ENCODE measurements at places on chromosomes 1 and 21.

- no peak for DNase-seq
These were observed 21.1 kb downstream of the SNAP47 start for GRCh38 chr1:227756172-227756959.

DNA sequence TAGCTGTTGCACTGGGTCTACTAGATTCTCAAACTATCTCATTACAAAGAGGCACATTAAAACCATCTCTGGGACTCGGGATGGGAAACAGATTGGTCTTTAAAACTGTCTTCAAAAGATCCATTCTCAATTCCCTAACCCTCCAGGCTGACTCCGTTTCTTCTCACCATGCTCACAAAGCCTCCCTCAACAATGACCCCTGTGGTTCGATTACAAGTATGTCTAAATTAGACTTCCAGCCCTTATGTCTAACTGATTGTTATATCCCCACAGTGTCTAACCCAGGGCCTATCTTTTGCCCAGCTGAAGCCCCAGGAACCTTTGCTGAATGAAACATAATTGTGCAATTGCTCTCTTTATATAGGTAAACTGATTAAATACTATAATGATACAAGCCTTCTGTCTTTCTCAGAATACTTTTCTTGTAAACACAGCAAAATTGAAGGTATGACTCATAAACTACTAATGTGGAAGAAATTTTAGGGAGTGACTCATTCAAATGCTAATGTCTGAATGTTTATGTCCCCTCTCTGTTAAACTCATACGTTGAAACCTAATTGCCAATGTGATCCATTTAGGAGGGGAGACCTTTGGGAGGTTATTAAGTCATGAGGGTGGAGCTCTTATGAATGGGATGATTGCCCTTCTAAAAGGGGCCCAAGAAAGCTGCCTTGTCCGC lies 65.6 kb upstream of the DAB1 start:
- DNase-seq, result peak; percentile 73

- DNase-seq, result no peak
These were observed 8.6 kb downstream of the E2F2 start for GRCh38 chr1:23522244-23522982.

DNA sequence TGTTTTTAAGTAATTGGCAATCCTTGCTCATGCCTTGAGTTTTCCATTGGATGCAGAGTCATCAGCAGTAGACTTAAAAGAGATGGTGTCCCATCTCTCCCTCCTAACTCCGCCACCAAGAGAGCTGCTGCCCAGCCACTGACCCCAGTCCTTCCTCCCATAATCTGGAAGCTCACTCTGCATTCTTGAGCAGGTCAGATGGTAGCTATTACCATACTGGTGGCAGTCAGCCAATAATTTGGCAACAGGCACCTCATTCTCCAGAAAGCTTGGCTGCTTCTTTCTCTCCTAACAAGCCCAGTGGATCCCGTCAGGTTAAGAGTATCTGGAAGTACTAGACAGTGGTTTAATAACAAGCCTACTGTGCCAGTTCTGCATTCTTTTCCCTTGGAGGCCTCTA lies 272.1 kb downstream of the ZNF648 start:
- no peak for DNase-seq

GRCh38 chr1:62406576-62406975 lies 30.3 kb upstream of the USP1 start:
- DNase-seq, result no peak

- no peak for DNase-seq
These were observed 8.1 kb downstream of the TOR3A start for GRCh38 chr1:179089827-179090482.

DNA sequence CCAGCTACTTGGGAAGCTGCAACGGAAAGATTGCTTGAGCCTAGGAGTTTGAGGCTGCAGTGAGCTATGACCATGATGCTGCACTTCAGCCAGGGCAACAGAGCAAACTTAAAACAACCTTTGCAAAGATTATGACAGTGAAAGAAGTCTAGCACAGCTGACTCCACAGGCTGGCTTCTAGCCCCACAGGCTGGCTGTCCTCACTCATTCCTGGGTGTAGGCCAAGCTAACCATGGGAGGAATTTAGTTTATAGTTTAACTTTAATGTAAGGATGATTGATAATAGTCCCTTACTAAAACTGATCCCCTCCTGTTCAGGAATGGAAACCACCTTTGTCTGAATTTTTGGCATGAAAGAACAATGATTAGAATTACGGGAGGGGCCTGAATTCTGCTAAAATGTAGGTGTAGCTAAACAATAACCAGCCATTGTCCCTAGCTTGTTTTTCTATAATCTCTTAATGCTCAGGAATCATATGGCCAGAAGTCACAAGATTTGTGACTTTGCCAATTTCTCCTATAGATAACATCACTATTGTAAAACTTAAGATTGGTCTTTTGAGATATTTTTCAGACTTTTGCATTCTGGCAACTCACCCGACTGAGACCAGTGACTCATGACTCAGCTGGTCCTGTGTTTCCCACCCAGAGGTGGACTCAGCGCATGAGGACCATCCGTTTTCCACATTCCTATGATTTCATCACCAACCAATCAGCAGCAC lies 28.1 kb upstream of the SGIP1 start:
- DNase-seq, result peak; percentile 77

DNA sequence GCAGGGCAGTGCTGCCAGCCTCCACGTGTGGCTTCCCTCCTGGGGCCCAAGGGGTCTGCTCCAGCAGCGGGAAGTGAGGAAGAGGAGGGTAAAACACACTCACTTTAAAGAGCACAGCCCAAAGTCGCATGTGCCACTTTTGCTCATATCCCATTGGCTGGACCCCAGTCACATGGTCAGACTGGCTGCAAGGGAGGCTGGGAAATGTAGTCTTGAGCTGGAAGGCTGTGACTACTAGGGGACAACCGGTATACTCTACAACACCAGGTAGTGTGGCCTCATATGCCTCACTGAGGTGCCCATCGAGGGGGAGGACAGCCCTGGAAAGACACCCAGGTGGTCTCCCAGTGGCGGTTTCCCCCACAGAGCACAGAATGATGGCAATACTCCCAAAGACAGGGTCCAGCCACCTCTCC lies 45.2 kb downstream of the CAMK2N1 start:
- peak; percentile 55 for DNase-seq

DNA sequence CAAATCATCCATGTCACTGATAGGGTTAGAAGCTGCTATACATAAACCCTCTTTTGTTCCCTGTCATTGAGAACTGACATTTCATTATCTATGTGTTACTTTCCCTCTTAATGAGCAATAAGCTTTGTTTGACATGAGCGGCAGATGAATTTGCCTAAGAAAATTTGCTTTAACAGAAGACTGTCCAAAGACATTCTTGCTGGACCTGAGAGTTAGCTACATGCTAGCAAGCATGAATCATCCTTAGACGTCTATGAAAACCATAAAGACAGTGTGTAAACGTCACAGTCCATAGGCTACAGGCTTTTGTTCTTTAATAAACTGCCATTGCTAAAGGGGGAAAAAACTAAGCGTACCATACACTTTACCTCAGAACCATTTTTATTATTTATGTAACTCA lies 73.1 kb downstream of the TNFSF4 start:
- DNase-seq, result peak; percentile 33

DNA sequence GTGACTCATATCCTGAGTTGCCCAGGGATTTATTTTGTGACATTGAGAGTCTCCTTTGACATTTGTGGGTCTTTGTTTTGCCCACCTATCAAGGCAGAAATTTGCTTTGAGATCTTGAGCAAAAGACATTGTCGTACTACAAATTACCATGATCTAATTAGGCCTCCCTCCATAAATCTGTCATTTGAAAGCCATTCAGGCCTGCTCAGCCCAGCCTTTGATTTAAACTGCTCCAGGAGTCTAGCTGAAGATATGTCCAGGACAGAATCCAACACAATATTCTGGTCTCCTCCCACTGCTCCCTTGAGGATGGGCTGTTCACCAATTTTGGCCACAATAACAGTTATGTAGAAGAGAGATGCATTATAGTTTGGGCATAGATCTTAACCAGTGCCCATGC lies 86.7 kb downstream of the PROX1 start:
- no peak for DNase-seq

GRCh38 chr1:248823517-248824001 lies 2.2 kb downstream of the SH3BP5L start:
- DNase-seq, result peak; percentile 79
